Activated T-helper 1 cell treated with anti-CD3 and anti-CD28 coated beads, Interleukin-12 subunit alpha, Interleukin-12 subunit beta, Interleukin-2, Interleukin-4 antibody, amounts not matched to agents 30 ng/mL and 10 ng/mL and 1 ng/mL, durations not matched to agents 14 hours and 24 hours and 36 hours (primary cell): ENCODE measurements at places on chromosomes 4 and X.

DNA sequence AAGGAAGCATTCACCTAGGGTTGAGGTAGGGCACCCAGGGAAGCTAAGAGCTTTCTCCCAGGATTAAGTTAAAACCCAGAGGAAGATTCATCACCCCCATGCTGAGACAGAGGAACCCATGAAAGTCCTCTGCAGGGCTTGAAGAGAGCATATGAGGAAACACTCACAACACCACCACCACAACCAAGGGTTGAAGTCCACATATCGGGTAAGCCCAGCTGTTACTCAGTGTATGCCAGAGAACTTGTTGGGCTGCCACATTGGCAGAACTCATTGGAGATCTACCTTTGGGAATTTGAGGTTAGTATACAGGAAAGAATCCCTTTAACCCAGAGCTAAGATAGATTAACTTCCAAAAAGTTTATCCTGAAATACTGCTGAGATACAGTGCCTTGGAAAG is 75.1 kb downstream of the INTS6L start:
- DNase-seq = no peak

- no peak for DNase-seq
Observed at GRCh38 chr4:173171098-173171497, 2.5 kb downstream of the GALNT7 start.

- no peak for DNase-seq
Observed at GRCh38 chrX:3195845-3196244, 150.6 kb downstream of the MXRA5 start.

- no peak for DNase-seq
Observed at GRCh38 chrX:20059467-20060128, 57.1 kb downstream of the MAP7D2 start.

- DNase-seq = no peak
Observed at GRCh38 chrX:25646156-25646555, 492.0 kb upstream of the MAGEB18 start.
